Activated CD4-positive, alpha-beta T cell treated with anti-CD3 and anti-CD28 coated beads, Interleukin-2, amount 50 U/mL, for 1 hour (primary cell): ENCODE measurements at places on chromosomes 3 and 15.
A peak's percentile ranks its signal among the peaks of the same experiment; 100 is the strongest.

GRCh38 chr3:81581966-81582599, 179.4 kb downstream of the GBE1 start:
- no peak for DNase-seq

- DNase-seq = no peak
Measured at GRCh38 chr15:35071106-35071505, 14.0 kb downstream of the NANOGP8 start.

DNA sequence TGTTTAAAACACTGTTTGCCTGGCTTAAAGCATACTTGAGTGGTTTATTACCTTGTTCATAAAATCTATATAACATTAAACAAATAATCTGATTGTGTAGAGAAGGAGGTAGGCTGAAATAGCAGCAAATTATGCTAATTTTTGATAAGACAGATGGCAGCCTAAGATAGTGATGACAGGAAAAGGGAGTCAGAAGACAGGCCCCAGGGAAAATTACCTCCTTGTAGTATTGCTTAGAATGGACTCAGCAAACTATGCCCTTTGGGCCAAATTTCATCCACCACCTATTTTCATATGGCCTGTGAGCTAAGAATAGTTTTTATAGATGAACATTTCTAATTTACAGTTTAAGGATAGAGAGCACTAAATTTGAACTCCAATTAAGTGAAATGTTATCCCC, 37.8 kb downstream of the CHD2 start:
- DNase-seq = no peak

GRCh38 chr3:155963570-155963969, 93.1 kb downstream of the GMPS start:
- no peak for DNase-seq

DNA sequence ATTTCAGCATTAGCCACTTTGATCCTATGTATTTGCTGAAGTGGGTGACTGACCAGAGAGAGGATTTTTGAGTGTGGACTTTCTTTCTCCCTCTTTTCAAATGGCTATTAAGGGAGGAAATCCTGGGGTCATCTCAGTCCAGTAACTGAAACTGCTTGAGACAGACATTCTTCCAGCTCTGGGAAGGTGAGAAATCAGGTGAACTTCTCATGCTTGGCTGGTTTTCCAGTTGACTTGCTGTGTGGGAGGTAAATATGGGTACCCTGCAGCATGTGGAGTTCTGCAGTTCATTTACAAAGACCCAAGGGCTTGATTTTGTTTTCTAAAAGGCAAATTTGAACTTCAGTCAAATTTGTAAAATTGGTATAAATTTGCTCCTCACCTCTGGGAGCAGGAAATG, 461.1 kb upstream of the TBL1XR1 start:
- no peak for DNase-seq

GRCh38 chr15:40137303-40138200, 23.3 kb upstream of the BUB1B start:
- no peak for DNase-seq

- DNase-seq = no peak
Measured at GRCh38 chr15:85534031-85534430, 153.6 kb downstream of the AKAP13 start.

GRCh38 chr15:88765212-88765611, 38.0 kb upstream of the ACAN start:
- no peak for DNase-seq

- no peak for DNase-seq
Measured at GRCh38 chr3:49842843-49843517, 13.4 kb downstream of the TRAIP start.

DNA sequence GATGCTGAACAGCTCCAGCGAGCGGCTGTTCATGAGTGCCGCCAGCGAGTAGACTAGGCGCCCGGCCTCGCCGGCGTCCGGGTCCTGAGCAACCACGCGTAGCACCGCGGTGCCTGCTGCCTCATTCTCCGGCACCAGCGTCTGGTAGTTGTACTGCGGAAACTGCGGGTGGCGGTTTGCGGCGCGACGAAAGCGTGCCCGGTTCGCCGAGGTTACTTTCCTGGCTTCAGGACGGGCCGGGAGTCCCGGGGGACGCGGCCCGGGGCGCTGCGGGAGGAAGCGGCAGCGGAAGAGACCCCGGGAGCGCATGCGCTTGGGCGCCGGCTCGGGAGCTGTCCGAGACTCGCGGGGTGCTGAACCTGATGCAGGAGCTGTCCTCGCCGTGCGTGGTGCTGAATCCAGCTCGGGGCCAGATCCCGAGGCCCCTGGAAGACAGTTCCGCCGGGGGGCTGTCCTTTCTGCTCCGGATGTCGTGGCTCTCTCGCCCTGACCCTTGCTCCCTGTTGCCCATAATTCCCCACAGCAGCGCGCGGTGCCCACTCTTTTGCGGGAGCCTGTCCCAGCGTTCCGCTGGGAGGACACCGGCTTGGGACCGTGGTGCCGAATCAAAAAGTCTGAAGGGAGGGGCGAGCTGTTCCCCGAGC, 1.1 kb downstream of the CELSR3 start:
- DNase-seq = peak; percentile 76

DNA sequence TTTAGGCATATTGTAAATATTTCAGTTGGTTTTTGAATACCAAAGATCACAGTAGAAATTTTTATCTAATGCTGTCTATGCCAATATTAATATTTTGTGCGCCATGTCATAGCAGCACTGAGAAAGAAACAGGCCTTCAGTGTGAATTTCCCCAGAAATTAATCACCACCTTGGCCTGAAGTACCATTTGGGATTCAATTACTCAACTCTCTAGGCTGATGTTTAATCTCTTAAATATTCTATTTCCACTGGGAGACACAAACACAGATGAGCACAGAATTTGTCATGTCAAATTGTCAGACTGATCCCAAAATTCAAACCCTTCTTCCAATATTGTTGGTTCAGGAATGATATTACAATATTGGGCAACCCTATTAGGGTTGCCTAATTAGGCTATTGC, 509.3 kb downstream of the ROBO1 start:
- DNase-seq = no peak

- DNase-seq = no peak
Measured at GRCh38 chr15:85718981-85719380, 75.7 kb downstream of the KLHL25 start.

- no peak for DNase-seq
Measured at GRCh38 chr3:42763021-42763420, 10.0 kb downstream of the CCDC13 start.

GRCh38 chr3:36372534-36372935, 7.8 kb upstream of the STAC start:
- DNase-seq = no peak

DNA sequence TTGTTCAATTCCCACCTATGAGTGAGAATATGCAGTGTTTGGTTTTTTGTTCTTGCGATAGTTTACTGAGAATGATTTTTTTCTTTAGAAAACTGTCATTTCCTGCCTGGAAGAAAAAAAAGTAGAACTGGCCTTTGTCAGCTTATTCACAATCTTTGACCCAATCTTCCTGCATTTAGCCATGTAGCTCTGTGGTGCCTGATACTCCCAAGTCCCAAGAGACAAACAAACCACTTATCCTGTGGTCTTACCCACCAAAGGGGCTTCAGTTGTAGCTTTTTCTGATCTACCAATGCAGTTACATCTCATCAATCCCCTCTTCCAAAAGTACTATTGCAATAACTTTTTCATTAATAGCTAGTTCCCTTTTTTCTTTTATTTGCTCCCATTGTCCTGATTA, 444.6 kb downstream of the GRM7 start:
- no peak for DNase-seq

- DNase-seq = no peak
Measured at GRCh38 chr15:40688932-40689799, 5.8 kb upstream of the RAD51 start.

- no peak for DNase-seq
Measured at GRCh38 chr3:150515210-150515609, 31.1 kb downstream of the SERP1 start.

DNA sequence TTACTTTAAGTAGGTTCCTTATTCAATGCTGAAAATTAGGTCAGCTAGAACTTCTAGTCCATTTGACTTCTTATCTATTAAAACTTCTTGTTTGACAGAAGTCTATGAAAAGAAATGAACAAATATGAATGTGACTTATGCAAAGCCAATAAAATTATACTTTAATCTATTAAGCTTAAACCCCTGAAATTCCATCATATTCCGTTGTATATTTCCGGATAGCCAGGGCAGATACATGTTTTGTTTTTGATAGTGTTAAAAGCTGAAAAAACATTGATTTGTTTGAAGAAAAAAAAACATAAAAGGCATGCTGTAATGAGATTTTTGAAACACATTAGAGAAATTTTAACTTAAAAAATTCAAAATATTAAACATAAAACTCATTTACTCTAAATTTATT, 667.2 kb upstream of the NAALADL2 start:
- DNase-seq = no peak

- no peak for DNase-seq
Measured at GRCh38 chr3:193960487-193961274, 175.3 kb upstream of the HES1 start.

DNA sequence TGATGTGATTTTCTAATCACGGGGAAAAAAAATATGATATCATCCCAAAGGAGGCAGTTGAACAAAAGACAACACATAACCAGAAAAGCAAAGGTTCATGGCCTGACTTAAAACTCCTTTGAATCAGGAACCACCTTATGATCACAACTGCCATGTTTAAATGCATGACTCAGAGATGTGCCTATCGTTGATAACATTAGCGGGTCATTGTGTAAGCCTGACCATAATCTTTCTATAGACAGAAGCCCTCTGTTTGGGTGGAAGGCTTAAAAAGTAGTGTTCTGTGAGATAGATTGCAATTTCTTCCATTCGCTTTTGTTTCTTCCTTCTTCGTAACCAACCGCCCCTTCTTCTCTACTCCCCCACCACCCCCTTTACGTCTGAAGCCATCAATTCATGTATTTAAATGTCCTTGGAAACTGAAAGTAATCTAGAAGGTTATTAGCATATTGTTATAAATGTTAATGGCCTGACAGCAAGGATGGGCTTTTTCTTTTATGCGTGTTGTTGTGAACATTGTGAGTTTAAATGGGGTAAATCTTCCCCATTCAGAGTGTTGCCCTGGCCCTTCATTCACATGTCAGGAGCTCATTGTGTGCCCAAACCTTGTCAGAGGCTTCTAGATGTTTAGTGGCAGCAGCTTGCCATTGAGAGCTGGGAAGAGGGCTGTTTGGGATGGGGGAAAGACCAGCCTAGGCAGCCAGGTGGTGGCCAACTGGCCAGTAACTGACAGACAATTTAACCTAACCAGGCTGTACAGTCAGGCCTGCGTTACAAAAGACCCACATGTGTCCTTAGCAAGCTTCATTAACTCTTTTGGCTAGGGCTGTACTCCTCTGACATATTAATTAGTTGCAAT, 64.5 kb downstream of the EPHA3 start:
- DNase-seq = no peak

GRCh38 chr3:34683851-34684250, 885.4 kb downstream of the PDCD6IP start:
- peak; percentile 12 for DNase-seq

DNA sequence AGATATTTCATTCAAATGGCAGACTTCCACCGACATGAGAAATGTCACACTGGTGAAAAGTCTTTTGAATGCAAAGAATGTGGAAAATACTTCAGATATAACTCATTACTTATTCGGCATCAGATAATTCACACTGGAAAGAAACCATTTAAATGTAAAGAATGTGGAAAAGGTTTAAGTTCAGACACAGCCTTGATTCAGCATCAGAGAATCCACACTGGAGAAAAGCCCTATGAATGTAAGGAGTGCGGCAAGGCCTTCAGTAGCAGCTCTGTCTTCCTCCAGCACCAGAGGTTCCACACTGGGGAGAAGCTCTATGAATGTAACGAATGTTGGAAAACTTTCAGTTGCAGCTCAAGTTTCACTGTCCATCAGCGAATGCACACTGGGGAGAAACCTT, 8.6 kb upstream of the ZNF621 start:
- DNase-seq = no peak

- DNase-seq = no peak
Measured at GRCh38 chr15:31268108-31268501, 58.5 kb upstream of the KLF13 start.

DNA sequence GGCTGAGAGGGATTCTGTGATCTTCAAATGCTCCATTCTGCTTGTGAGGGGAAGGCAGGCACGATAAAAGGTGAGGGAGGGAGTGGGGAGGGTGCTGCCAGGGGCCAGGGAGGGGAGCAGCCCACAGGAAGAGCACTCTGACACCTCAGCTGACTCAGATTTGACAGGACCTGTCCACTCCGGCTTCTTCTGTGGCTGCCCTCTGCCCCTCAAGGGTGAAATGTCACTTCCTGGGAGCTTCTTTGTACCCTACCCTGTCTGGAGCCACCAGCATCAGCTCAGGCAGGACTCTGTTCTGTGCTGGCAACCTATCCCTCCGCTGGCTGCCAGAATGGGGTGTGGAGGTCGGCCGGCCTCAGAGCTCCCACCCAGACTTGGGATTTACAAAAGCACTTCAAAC, 114.0 kb upstream of the HACD2 start:
- no peak for DNase-seq

GRCh38 chr15:70101459-70102113, 3.9 kb upstream of the TLE3 start:
- DNase-seq = no peak
